Sciatic nerve (tissue), 2 donors: ENCODE measurements at places on chromosomes 1 and 21.
A peak's percentile ranks its signal among the peaks of the same experiment; 100 is the strongest.

- no peak for DNase-seq
Observed at GRCh38 chr1:198253259-198253658, 96.5 kb downstream of the NEK7 start.

GRCh38 chr21:42733874-42734273, 80.5 kb downstream of the PDE9A start:
- no peak for DNase-seq

DNA sequence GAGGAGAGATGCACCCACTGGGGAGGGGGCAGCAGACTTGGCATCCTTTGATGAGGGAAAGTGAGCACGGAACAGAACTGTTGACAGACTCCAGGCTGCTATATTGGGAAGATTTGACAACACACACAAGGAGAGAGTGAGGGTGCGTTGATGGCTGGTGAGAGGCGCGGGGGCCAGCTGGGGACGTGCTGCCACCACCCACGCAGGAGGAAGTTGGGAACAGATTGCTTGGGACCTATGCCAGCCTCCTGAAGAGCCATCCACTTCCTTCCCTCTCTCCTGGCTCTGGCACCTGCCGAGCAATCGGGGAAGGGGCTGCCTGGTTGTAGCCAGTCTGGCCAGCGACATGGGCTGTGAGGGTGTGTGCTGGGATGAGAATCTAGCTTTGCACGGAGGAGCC, 223.7 kb upstream of the CSF3R start:
- no peak for DNase-seq

DNA sequence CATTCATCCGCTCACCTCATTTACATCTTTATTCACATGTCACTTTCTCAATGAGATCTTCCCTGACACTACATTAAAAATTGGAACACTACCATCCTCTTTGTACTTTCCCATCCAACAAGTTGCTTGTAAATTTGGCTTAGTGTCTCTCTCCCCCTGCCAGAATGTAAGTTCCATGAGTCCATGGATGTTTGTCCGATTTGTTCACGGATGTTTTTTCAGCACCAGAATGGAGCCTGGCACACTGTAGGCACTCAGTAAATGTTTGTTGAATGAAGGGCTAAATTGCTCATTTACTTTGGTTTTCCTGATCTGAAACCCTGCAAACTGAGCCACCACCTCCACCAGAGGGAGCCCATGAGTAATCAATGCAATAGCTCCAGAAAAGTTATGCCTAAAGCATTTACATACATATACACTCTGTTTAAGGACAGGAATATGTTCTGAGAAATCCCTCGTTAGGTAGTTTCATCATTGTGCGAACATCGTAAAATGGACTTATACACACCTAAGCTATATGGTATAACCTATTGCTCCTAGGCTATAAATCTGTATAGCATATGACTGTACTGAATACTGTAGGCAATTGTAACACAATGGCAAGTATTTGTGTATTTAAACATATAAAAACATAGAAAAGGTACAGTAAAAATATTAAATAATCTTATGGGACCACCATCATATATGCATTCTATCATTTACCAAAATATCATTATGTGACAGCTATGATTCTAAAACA, 2.8 kb upstream of the EYA3 start:
- peak; percentile 76 for DNase-seq

GRCh38 chr1:42419126-42419821, 36.5 kb downstream of the ZMYND12 start:
- no peak for DNase-seq

GRCh38 chr1:228735871-228736586, 750 bp downstream of the RHOU start:
- peak; percentile 76 for DNase-seq

DNA sequence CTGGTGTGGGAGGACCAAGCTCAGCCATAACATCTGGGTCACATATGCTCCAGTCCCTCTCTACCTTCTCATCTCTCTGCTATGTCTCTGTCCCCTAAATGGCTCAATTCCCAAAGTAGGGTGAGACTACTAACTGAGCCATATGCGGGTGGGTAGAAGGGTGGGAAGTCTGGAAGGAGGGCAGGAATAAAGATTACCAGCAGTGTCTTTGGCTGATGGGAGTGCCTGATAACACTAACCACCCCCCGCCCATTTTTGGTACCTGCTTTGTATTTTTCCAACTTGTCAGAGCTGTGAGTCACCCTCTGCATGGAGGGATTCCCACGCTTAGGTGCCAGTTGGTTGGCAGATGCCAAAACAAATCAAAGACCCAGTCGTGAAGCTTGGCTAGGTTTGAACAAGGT, 14.9 kb upstream of the SSBP3 start:
- DNase-seq, result no peak

- DNase-seq, result no peak
Observed at GRCh38 chr1:76870037-76870436, 2.8 kb downstream of the ST6GALNAC5 start.

GRCh38 chr21:37130971-37131370, 57.9 kb downstream of the TTC3 start:
- no peak for DNase-seq

DNA sequence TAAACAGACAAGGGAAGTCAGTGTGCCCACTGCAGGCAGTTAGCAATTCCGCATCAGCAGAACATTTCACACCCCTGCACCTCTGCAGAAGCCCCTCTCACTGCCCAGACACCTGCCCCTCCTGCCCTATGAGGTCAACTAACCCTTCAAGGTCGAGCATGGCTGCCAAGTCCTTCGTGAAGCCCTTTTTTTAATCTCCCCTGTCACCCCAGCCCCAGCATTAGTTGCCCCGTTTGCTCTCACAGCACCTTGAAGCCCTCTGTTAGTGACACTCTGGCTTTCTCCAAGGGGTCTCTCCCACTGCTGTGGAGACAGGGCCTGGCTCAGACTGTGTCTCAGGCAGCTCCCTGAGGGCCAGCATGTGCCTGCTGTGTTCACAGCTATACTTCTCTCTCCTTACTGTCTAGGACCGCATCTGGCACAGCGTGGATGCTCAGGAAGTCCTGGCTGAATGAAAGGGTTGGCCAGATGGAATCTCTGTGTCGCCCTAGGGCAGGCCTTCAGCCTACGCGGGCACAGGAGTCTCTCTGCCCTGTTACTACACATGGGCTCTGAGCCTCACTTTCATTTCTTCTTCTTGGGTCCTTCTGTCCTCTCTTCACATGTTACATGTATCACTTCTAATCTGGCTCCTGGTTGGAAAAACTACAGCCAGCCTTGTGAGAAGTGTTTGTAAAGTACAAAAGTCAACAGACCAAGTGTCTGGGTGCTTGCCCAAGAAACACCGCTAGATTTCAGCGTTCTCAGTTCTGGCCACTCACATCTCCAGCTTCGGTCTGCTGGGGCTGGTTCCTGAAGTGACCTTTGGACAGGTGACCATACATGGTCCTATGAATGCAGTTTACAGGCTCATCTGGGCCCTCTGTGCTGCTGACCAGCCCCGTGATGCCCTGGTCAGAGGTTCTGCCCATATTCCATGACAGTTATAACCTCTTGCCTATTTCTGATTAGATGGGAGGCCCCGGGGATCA, 19.7 kb downstream of the SLC2A1 start:
- DNase-seq, result peak; percentile 48

DNA sequence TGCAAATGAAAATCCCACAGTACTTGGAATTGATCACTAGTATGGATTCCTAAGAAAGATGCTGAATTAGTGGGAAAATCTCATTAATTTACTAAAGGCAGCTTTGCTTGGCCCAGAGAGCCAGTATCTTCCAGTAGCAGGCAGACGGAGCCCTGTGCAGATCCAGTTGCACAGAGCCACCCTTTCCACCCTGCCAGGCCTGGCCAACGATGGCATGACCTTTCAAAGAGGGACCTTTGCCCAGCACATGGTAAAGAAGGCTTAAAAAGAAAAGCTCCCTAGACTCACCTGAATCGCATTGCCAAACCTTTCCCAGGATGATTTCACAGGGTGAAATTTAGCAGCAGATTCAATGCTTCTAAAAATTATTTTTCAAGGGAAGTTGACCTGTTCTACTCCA, 170.5 kb upstream of the CAMK1G start:
- DNase-seq, result no peak

- DNase-seq, result no peak
Observed at GRCh38 chr1:38183096-38183495, 136.5 kb upstream of the POU3F1 start.

GRCh38 chr1:89736937-89737733, 83.7 kb upstream of the LRRC8D start:
- no peak for DNase-seq

DNA sequence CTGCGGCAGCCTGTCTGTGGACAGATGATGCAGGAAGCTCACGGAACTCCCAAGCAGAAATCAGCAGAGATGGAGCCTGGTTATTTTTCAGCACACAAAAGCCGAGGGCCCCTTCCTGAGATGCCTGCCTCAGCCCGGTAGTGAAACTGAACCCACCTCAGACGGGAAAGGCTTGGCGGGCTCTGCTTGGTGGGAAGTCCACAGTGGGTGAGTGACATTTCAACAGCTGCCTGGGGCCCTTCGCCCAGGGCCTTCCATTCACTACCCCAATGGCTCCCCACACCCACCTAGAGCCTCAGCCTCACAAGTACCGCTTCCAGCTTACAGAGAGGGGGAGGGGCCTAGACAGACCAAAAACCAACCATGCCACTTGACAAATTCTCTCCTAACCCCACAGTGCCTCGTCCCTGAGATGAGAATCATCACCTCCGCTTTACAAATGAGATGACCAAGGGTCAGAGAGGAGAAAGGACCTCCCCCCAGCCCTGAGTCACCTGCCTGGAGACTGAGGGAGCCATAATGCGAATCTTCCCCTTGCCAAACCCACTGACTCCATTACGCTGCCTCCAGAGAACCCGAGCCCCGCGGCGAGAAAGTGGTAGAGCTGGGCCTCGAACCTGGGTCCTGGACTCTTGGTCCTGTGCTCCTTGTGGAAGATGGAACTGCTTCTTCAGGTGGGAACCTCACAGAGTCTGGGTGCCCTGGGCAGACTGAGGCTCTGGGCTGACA, 3.4 kb upstream of the ECE1 start:
- DNase-seq, result no peak

- peak; percentile 17 for DNase-seq
Observed at GRCh38 chr1:4587721-4588120, 66.7 kb upstream of the AJAP1 start.

- DNase-seq, result peak; percentile 61
Observed at GRCh38 chr1:25711555-25712298, 88.3 kb upstream of the SELENON start.

- no peak for DNase-seq
Observed at GRCh38 chr1:153933955-153934354, 11.2 kb upstream of the GATAD2B start.
